ENCODE measurements at places on chromosomes 12 and 14. TPM values are rescaled to one million over a fixed set of nuclear protein-coding genes. Genes with fewer than 3 reads are reported as not detected.

TSHR gene
- total RNA-seq: not detected

ASPG gene
- total RNA-seq: 29.4 TPM

CNIH1 gene
- total RNA-seq: 102 TPM

PLCZ1 gene
- not detected for total RNA-seq

GRCh38 chr14:34699873-34700621, 14.3 kb downstream of the CFL2 start:
- no peak for DNase-seq

DNA sequence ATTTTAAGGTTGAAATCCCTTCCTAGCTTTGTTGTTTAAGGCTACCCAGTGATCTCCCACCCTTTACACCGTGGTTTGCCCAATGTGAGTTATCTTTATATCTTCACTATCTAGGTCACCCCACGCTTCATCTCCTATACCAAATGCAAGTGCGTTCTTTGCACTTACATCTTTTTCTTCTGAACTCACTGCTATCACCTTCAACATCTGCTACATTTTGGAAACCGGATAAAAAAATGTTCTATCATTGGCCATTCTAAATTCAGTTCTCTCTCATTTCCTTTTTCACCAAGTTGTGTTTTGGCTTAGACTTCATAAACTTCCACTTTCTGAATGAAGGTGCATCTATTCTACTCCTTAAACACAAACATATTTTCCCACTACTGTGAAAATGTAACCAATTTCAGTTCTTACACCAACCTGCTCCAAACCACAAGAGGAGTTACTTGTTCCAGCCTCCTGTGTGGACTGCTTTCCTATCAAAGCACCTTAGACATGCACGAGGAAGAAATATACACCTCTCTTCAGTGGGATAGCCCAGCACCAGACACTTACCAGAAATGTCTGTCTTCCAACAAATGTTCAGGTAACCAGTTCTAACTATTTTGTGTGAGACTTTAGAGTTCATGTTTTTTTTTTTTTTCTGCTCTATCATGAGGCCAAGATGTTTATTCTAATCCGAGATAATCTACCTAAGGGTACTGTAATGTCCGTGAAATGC, 21.9 kb downstream of the CLEC9A start:
- no peak for DNase-seq

- no peak for DNase-seq
Observed at GRCh38 chr12:122116707-122117535, 38.4 kb downstream of the MLXIP start.

DNA sequence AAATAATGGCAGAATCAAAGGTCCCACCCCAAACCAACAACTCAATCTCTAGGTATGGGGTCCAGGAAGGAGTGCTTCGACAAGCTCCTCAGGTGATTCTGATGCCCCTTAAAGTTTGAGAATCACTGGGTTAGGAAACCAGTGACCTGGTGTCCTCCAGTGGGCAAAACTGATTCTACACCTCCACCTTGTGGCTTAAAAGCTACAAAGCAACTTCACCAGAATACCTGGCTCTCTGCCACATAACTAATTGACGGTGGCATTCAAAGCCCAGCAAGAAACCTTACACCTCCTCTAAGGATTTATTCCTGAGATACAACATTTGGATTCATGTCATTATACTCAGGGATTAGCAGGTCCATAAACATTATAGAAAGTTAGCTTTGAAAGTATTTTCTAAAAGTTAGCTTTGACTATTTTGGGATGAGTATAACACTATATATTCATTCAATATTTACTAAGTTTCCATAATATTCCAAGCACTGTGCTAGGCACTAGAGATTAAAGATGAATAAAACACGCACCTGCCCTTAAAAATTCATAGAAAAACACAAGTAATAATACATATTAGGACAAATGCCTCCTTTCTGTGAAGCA, 45.4 kb downstream of the DCAF5 start:
- no peak for DNase-seq

- no peak for DNase-seq
Observed at GRCh38 chr12:123046431-123046830, 66.0 kb downstream of the ARL6IP4 start.

All from suprapubic skin (tissue), 4 donors.